ENCODE measurements at places on chromosomes 2 and 18.

GRCh38 chr2:109164739-109165221, 35.8 kb downstream of the SH3RF3 start:
- peak; percentile 77 for DNase-seq

DNA sequence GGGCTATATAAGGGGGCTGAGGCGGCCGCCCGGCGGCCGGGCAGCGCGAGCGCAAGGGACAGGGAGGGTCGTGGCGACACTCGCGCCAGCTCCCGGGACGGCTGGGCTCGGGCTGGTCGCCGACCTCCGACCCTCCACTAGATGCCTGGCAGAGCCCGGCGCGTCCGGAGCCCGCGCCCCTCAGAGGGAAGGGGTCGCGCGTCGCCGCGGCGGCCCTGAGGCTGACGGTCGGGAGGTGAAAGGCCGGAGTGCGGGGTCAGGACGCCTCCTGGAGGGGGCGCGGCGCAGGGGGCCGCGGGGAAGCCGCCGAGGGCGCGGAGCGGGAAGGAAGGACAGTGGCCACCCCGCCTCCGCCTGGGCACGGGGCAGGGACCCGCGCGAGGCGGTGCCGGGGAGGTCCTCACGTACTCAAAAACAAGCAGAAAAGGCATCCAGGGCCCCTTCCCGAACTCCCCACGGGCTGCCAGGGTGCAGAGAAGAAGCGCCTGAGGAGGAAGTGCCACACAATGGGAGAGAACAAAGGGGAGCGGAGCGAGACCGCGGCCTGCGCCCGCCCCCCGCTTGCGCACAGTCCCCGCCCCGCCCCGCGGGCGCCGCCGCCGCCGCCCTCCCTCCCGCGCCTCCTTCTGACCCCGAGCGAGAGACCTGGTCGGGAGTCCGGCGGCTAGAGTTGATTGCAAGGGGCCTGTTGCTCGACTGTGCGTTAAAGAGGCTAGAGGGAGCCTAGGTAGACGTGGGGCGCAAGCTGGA, 776 bp upstream of the KLF7 start:
- DNase-seq: peak; percentile 67

DNA sequence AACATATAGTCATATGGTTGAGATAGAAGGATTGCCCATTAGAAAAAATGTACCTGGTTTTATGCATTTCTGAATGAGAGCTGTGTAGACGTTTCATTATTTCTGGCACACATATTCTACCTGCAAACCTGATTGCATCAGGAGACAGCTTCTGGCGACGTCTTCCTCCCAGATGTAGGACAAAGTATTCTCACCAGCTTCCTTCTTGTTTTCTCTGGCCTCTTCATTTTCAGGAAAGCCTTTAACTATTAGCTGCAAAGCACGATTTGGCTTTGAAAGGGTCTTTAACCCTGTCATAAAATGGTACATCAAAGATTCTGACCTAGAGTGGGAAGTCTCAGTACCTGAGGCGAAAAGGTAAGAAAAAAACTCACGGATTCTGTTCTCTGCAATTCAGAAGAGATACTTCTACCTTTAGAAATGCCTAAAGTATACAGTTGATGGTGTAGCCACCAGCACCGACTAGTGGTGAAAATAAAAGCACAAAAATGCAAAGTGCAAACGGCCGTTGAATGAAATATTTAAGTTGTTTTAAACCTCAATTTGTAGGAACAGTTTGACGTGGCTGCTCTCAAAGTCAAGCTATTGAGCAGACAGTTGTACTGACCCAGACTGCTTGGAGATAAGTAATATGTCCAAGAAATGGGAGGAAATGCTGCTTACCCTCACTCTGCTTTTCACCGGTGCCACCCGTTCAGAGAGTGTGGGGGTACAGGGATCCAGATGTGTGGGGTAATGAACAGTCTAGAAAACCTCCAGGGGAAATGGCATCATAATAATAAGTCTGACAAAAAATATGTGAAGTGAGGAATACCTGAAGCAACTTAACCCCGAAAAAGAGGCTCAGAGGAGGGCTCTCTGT, 20.2 kb downstream of the IL18RAP start:
- peak; percentile 1 for DNase-seq

GRCh38 chr2:195559431-195559914, 97.6 kb upstream of the SLC39A10 start:
- peak; percentile 64 for DNase-seq
